ENCODE measurements at places on chromosomes 4 and X.

DNA sequence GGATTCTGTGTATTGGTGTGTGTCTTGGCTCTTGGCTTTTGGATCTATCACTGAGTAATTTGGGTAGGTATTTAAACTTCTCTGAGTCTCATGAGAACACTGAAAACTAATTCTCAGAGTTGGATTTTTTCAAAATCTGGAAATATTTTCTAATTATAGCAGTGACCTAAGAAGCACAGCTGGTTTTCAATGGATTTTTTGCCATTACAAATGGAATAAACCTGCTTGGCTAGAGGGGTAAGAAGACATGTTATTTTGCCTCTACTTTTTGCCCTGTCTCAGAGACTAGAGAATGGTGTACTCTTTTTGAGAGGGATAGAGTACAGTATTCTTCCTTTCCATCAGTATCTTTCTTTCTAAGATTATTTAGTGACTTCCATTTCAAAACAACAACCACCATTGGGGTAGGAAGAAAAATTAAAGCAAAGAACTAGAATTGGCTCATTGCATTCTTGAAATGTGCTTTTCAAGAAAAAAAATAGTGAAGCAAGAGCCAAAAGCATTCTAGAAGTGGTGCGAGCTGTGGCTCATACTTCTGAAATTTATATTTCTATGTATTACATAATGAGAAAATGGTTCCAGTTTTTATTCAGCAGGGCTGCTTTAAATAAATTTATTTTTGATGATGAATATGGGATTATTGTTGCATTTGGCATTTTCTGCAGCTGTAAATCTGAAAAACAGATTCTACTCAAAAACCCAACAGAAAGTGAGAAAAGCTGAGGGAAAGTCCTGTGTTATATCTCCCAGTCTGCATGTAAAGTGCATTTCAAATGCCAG is 850.2 kb upstream of the SLIT2 start:
- DNase-seq: no peak

DNA sequence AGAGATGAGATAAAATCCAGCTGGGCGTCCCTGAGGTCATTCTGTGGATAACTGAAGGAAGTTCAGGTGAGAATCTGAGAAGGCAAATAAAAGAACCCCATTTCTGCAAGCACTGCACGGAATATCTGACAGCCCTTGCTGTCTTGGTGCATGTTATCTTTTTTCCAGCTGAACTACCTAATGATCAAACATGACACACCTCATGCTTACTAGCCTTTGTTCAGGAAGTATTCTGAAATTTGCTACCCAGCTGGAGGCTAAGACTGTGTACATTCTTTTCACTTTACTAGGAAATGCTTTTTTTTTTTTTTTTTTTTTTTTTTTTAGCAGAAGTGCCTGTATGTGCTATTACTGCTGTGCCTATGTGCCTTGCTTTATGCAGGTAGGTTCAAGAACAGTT is 718.1 kb downstream of the SMARCA1 start:
- DNase-seq: no peak

DNA sequence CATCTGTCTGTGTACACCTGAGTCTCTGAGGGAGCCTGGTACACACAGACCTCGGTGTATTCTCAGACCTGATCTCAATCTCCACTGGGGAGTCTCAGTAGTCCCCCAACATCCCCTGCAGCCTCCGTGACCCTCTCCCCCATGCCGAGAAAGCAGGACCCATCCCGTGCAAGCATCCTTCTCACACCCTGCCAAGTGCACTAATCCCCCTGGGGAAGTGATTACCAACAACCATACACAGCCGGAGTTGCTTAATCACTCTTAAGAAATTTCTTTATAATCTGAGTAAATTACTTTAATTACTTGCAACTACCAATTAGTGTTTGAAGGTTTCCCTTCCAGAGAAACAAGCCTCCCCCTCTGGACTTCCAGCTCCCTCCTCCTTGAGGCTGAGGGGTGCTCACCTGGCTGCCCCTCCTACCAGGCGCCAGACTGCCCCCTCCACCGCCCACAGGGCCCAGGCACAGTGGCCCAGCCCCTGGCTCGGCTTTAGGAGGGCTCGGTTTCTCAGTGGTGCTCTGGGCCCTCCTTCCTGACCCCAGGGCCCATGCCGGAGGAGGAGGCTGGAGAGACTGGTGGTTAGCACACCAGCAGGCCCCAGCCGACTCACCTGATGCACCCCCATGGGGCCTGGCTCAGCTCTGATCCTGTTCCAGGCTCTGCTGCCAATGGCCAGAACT is 43.8 kb downstream of the PJA1 start:
- DNase-seq: no peak

DNA sequence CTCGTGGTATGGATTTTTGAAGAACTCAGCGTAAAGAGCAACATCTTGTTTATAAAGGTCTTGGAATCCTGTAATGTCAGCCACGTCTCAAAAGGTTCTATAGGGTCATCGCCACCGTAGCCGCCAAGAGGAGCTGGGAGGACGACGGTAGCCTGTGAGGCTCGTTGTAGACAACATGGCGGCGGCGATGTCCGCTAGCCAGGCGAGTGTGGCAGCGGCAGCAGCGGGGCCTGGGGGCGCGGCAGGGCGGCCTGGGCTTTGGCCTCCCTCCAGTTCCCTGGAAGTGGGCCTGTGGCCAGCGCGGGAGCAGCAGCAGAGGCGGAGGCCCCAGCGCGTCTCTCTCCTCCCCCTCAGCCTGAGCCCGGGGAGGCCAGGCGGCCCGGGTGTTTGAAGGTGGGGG is 143.5 kb upstream of the PBDC1 start:
- no peak for DNase-seq

- no peak for DNase-seq
Measured at GRCh38 chr4:3701271-3701734, 64.9 kb upstream of the ADRA2C start.

DNA sequence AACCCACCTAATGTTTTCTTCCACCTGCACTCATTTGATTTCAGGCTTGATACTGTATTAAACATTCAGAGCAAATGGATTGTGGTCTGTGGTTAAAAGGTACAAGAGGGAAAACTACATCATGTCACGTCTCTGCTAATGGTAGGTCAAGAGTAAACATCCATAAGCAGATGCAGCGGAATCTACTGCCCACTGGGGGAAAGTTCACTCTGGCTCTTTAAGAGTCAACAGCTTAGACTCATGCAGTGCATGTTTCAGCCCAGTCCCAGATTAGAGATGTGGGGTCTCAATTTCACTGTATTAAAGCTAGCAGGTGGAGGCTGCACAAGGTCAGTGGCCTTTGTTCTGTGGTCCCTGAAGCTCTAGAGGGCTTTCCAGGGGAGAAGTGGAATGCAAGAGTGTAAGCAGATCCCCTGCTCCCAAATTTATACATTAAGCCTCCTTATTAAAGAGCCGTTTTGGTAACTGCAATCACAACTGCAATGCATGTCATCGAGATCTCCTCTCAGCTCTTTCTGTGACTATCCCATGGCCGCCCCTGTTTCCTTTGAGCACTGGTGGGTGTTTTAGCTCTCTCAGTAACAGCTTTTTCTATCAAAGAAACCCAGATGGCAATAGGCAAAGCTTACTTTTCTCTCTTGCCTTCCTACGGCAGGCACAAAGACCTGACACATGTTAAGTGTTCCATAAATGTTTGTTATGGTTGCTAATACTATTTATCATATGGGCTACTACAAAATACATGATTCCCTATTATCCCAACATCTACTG is 53.4 kb downstream of the LDB2 start:
- no peak for DNase-seq

GRCh38 chr4:182969651-182970279 is 52.6 kb upstream of the DCTD start:
- no peak for DNase-seq

GRCh38 chrX:111483135-111483534 is 28.3 kb upstream of the SERTM2 start:
- DNase-seq: no peak
